ENCODE measurements at places on chromosomes 2 and 18.
A peak's percentile ranks its signal among the peaks of the same experiment; 100 is the strongest.

DNA sequence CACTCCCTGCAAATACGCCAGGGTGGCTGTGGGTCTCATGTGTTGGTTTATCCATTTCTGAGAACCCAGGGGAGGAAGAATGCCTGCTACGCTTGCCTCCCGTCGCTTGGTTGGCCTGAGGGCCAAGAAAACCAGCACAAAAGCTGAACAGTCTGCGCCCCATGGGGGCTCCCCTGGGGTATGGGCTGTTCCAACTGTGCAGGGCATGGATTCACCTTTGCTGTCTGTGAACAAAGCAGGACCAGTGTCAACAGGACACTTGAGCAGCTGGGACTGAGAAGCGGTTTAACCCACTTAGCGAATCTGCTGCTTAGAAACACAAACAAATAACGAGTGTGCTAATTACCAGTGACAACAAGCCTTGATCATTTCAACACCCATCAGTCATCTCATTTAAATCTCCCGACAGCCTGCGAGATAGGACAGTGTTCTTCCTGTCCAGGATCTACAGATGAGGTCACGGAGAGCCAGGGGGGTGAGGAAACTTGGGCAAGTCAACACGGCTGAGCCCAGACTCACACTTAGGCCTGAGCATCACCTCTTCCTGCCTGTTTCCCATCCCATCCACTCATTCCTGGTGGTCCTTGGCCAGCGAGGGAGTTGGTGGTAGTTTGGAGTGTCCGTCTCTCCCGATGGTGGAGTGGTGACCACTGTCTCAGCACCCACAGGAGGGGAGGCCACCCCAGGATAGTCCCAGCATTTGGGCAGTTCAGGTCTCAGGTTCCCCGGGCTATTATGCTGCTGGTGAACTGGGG lies 111.6 kb upstream of the HAAO start:
- DNase-seq, result peak; percentile 62

- DNase-seq, result no peak
Measured at GRCh38 chr18:77369644-77370043, 120.0 kb downstream of the GALR1 start.

DNA sequence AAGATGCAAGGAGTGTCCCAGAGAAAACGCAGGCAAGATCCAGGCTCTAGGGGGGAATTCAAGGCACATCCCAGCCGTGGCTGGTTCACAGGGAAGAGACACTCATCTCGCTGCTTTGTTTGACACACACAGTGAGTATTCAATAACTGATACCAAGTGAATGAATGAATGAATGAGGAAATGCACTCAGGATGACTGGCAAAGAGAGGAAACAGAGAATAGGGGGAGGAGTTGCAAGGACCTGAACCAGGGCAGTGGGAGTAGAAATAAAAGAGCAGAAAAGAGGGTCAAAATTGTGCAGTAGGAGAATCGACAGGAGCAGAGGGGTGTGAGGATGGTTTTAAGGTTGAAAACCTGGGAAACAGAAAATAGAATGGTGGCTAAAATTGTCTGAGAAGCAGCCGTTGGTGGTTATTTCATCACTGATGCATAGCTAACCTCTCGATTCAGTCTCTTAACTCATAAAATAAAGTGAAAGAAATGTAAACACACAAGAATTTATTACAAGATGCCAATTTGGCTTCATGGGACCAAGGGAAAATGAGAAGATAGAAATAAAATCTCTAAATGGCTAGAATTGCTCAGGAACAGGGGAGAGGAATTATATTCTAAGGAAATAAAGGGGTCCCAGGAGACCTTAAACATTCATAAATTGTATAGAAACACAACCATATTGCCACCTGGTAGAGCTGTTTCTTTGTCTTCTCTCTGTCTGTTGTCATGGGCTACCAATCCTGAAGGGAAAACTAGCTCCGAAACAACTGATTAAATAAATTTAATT lies 63.9 kb upstream of the PHLPP1 start:
- no peak for DNase-seq

- DNase-seq, result no peak
Measured at GRCh38 chr2:126731353-126731752, 75.4 kb downstream of the GYPC start.

- no peak for DNase-seq
Measured at GRCh38 chr2:65103013-65103715, 26.7 kb downstream of the RAB1A start.

DNA sequence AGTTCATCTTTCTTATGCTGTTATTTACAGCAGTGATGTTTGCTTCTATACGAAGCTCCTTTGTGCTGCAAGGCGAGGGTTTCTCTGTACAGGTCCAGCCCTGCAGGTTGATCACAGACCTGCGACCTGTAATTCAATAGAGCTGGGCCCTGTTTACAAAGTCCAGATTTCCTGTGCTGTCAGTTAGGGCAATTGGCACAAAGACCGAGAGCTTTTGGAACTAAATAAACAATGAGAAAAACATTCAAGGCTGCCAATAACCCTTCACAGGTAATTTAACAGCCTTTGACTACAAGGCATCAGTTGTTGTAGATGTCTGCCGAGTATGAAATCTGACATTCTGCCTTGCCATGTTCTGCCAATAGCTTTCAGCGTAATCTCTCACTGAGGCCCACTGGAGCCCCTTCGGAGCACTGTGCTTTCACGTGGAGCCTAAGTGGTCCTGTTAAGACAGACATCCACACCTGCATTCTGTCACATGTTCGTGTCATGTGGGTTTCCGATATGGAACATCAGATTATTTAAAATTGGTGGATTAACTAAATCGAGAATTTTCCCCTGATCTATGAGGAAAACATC lies 232.5 kb downstream of the PTGR3 start:
- DNase-seq, result peak; percentile 50

DNA sequence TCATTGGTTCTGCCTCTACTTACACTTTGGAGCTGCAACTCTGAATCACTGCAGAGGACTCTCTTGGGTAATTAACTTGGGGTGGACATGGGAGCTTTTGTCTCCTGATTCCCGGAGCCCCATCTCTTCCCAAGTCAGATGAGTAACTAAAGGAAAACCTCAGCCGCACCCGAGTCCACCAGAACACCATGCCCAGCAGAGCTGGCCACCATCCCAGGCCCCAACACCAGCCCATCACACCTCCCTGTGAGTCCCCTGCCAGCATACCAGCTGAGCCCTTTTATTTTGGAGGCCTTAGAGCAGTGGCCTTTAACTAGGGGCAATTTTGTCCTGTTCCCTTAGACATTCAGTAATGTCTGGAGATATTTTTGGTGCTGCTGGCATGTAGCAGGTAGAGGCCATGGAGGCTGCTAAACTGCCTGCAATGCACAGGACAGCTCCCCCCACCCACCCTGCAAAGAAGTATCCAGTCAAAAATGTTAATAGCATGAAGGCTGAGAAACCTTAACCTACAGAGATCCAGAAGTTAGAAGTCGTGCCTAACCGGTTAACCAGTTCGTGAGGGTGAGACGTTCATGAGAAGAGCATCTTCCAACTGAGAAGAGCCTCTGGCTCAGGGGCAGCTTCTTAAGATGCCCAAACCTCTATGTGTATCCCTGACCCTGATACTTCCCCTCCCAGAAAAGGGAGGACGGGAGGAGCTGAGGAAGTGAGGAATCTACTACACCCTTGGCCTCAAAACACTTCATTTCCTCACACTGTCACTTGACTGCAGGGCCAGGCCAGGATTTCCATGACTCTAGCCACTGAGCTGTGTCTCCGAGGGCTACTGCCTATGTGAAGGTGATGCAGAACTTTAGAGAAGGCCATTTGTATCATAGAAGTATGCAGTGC lies 139.9 kb upstream of the EPAS1 start:
- no peak for DNase-seq

DNA sequence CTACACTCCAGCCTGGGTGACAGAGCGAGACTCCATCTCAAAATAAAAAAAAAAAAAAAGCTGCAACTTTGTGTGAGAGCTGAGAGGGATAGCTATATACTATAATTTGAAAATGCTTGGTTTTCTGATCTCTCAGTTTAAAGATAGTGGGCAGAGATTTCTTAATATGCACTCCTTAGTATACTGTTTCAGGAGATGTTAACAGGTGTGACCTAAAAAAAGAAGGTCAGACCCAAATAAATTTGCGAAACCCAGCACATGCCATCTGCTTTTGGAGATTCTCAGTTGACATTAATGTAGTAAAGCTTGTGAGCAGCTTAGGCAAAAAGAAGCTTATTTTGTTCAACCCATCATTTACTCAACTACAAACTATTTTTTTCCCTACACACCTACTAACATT lies 37.4 kb downstream of the ZC3H6 start:
- DNase-seq, result no peak

DNA sequence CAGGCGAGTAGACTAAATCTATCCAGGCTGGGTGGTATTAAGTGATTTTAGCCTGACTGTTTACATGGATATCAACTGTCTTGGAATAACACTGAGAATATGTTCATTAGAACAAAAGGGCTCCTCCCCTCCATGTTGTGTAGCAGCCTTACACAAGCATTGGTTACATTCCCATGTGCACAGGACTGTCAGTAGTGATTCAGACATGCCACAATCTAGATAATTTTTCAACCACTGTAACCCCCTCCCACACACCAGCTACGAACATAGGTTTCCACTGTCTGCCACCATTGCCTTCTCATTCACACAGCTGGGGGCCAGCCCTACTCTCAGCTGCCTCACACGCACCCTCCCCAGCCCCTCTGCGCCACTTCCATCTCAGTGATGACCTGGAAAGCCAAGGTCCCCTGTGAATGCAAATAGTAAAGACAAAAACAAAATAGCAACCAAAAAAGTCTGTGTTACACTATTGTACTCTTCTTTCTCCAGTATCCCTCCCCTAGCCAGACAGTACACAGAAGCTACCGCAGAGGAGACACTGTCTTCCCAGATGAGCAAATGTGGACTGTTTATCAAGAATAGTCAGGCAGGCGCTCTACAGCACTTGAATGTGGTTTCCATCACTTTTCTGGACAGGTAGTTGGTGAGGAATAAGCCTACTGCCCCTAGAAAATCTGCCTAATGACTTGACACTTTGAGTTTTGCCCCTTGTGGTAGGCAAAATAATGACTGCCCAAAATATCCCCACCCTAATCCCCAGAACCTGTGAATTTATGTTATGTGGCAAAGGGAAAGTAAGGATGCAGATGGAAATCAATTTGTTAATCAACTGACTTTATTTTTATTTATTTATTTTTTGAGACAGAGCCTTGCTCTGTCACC lies 27.9 kb upstream of the TYMS start:
- no peak for DNase-seq

DNA sequence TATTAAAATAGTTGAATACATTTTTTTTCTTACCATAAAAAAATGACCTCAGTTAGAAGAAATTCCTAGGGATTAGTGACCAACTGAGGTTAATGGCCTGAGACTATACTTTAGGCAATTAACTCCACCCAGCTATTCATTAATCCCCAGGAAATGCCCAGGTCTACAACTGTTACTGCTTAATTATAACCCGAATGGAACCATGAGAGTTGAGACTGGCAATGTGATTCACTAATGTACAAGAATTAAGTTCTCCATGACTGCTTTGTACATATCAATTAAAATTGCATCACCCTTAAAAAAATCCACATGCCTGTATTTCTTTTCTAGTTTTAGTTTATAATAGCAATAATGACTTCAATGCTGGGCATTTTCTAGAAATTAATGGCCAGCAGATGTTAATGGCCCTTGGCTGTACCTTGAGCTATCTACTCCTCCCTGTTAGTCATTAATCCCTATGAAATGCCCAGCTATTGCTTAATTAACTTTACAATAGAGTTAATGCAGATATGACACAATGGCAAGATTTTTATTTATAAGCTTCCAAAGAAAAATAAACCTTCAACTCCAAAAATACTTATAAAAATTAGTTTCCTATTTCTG lies 44.1 kb downstream of the ERBB4 start:
- DNase-seq, result no peak

DNA sequence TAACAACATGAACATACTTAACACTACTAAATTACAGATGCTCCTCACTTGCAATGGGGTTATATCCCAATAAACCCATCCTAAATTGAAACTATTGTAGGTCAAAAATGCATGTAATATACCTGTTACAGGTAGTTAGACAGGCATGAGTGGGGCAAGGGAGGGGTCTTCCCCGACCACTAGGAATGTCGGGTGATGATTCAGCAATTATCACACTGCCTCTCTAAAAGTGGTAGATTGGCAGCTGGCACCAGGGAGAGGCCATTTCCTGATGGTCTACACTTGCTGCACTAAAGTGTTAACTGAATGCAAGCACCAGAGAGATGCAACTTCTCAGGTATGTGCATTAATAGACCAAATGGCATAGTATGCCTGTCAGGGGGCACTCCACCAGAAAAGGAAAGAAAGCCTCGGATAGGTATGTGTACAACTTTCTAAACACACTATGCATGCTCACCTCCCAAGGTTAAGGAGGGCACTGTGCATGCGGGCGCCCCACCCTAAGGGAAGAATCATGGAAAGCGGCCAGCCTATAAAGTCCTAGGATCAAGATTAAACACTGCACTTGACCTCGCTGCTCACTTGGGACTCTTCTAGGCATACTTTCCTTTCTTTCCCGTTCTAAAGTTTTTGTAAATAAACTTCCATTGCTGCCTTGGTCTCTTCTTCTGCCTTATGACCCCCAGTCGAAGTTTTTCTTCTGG lies 35.6 kb downstream of the PIGN start:
- no peak for DNase-seq

GRCh38 chr2:136168720-136169119 lies 50.8 kb upstream of the CXCR4 start:
- no peak for DNase-seq

DNA sequence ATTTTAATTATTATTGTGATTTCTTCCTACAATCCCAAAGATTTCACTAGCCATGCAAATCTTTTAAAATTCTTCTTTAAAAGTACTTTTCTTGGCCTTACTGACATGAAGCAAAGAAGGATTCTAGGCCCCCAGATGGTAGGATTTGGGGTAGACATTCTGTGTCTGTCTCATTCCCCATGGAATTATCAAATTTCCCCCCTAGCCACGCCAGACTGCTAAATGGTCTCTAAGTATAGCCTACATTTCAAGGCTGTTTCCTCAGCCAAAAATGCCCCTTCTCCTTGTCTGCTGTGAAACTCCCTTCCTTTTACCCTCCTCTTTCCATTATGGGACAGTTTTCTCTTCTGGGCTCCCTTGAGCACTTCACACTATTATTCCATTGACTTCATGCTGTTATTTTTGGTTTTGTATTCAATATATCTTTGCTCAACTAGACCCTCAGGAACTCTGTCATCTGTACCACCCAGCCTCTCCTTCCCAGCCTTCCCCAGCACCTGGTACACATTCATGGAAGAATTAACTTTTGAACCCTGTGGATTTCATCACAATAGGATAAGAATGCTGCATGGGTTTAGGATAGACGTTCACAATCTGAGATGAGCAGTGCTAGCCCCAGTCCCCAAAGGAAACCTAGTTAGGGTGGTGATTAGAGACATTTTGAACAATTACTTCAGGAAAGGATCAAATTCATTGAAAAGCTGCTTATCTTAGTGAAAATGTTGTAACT lies 21.5 kb upstream of the CYP1B1 start:
- no peak for DNase-seq

GRCh38 chr18:47871288-47871687 lies 59.2 kb downstream of the SMAD2 start:
- DNase-seq, result no peak

- DNase-seq, result no peak
Measured at GRCh38 chr2:105103481-105103880, 65.6 kb downstream of the MRPS9 start.

GRCh38 chr2:232139171-232139594 lies 177.7 kb downstream of the DIS3L2 start:
- no peak for DNase-seq

All from NCI-H510A (cell line).